A549 treated with DMSO at 1 μM for 4 hours (cell line): ENCODE measurements at places on chromosomes 13 and 19. TPM values are rescaled to one million over a fixed set of nuclear protein-coding genes. Genes with fewer than 3 reads are reported as not detected.

PRX gene
- 1.4 to 1.9 TPM (median 1.5 TPM) in 5 replicates for total RNA-seq

SLITRK6 gene
- total RNA-seq = 0.21 to 0.58 TPM (median 0.30 TPM) in 5 replicates

ZNF470 gene
- total RNA-seq = 1.1 to 1.9 TPM (median 1.7 TPM) in 5 replicates

ZNF563 gene
- not detected in 5 replicates for total RNA-seq

GAPDHS gene
- not detected in 5 replicates for total RNA-seq

RGL3 gene
- 0.67 to 2.7 TPM (median 2.0 TPM) in 5 replicates for total RNA-seq

ZNF729 gene
- total RNA-seq = not detected in 5 replicates

KIR2DL3 gene
- total RNA-seq = not detected in 5 replicates

LILRA1 gene
- not detected in 5 replicates for total RNA-seq

PTH2 gene
- not detected in 5 replicates for total RNA-seq

CACNA1A gene
- total RNA-seq = 0.09 to 0.31 TPM (median 0.18 TPM) in 5 replicates

ZNF699 gene
- 0.95 to 1.9 TPM (median 1.5 TPM) in 5 replicates for total RNA-seq

PSG6 gene
- total RNA-seq = 0.06 to 0.13 TPM in 2 of 5 replicates, not detected in the others
